Mesendoderm (in vitro differentiated cells): ENCODE measurements at places on chromosomes 3 and 15.
A peak's percentile ranks its signal among the peaks of the same experiment; 100 is the strongest.

DNA sequence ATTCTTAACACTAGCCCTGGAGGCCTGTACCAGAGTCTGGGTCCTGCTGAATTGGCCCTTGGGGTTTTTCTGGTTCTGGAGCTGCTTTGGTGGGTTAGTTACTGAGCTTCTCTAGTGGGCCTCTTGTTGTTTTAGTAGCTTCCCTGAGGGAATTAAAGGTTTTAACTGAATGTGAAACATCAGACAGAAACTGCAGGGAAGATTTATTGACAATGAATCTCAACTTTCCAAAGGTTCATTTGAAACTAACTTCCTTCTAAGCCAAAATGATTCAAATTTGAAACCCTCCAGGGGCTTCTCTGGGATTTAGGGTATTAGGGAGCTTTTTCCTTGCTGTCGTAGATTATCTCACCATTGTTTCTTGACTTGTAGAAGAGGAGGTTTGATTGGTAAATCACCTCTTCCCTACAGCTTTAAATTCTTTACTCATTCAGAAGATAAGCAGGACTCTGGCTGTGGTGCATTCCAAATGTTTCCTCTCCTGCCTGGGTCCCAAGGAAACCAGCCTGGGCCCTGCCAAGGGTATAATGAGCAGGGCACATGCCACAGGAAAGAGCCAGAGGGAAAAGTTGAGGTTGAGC lies 71.0 kb downstream of the TP63 start:
- DNase-seq, result peak; percentile 81

DNA sequence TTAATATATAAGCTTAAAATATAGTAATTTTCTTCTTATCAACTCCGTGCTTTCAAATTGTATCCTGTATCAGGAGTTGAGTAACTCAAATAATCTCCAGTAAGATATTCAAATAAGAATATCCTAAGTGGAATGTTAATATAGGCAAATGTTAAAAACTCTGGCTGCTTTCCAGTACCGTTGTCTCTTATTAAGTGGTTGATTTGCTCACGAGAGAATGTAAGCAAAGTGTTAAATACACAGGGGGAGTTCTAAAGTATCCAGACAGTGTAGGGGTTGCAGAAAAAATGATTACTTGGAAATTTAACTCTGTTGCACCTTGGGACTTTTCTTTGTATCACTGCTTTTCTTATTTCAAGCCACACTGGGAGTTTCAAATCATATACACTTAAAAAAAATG lies 478.9 kb upstream of the TBL1XR1 start:
- no peak for DNase-seq

- DNase-seq, result no peak
These were observed 99.0 kb downstream of the ST8SIA2 start for GRCh38 chr15:92492551-92493115.

GRCh38 chr3:108669208-108669607 lies 79.7 kb downstream of the DZIP3 start:
- no peak for DNase-seq

- no peak for DNase-seq
These were observed 411.5 kb downstream of the GABRG3 start for GRCh38 chr15:27382361-27383025.

DNA sequence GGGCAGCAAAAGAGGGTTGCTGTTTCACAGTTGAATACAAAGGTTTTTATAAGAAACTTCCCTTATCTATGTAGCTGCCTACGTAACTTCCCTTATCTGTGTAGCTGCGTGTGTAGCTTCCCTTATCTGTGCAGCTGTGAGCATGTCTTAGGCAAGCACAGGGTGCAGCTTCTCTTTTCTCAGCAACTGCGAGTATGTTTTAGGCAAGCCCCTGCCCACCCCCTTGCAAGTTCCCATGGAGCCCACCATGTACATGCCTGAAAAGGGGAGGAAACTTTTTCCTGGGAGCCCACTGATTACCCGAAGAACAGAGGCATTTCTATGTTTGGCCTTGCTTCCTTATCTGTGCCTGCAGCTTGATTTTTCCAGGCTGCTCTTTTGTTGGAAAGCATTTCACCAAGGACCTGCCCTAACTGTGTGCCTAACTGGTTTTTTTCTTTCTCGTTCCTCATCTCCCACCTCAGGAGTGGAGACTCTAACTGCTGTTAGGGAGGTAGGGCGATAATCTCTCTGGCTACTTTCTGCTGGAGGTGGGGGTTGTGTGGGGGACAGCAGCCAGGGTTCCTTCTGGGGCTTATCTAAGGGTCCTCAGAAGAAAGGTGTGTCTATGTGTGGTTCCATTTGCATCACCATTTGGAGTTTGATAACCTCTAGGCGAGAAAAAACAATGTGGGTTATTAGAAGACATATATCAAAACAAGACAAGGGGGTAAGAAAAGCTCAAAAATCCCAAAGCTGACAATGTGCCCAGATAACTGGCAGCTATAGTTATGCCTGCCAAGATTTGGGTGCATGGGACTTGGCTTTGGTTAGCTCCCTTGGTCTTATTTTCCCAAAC lies 26.0 kb downstream of the SORD start:
- DNase-seq, result peak; percentile 75

DNA sequence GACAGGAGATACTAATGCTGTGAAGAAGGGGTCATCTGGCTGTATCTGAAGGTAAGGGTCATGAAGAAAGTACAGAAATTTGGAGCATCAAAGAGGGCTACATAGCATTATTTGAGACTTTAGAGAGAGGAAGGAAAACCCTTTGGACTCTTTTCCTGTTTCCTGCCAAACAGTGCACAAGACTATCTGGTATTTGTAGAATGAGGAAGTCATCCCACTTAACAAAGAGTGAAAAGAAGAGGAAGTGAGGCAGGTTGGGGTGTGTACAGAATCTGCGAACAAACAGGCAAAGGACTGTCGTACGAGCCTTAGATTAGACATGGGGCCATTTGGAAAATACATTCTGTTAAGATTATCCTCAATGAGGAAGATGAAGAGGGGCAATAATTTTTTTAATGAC lies 546.8 kb upstream of the EPHA6 start:
- no peak for DNase-seq

- peak; percentile 99 for DNase-seq
These were observed at the start of gene SLC26A6 for GRCh38 chr3:48635222-48636021. TSS of gene SLC26A6 (minus strand) at chr3:48635461. CDS start at chr3:48635393, 68 bp downstream.

DNA sequence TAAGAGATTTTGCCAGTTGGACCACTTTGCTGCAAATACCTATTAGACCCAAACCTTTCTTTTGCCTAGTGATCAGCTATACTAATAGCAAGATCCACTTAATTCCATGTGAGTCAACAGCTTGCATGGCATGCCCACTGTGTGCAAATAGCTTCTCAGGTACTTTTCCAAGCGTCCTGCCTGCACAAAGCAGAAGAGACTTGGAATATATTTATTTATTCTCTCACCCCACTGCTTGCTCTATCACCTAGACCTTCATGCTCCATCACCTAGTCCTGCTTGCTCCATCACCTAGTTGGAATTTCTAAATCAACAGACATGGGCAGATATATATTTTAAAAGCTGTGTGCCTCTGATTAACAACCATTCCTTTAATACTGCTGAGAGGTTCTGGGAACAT lies 47.6 kb downstream of the MBNL1 start:
- no peak for DNase-seq

- DNase-seq, result no peak
These were observed 13.3 kb downstream of the CORO2B start for GRCh38 chr15:68592054-68592453.

- no peak for DNase-seq
These were observed 18.4 kb upstream of the OPA1 start for GRCh38 chr3:193574488-193575070.

- peak; percentile 55 for DNase-seq
These were observed 820 bp upstream of the HMCES start for GRCh38 chr3:129277829-129278271.

DNA sequence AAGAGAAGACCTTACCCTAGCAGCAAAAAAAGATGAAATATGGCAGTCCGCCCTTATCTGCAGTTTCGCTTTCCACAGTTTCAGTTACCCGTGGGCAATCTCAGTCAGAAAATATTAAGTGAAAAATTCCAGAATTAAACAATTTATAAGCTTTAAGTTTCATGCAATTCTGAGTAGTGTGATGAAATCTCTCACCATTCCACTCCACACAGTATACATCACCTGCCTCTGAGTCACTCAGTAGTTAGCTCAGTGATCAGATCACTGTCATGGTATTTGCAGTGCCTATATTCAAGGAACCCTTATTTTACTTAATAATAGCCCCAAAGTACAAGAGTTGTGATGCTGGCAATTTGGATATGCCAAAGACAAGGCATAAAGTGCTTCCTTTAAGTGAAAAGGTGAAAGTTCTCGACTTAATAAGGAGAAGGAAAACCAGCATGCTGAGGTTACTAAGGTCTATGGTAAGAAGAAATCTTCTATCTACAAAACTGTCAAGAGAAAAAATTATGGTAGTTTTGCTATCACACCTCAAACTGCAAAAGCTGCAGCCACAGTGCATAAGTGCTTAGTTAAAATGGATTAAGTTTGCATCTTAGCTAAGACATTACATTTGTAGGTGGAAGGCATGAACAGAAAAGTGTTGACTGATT lies 48.1 kb downstream of the HSPBAP1 start:
- DNase-seq, result no peak

DNA sequence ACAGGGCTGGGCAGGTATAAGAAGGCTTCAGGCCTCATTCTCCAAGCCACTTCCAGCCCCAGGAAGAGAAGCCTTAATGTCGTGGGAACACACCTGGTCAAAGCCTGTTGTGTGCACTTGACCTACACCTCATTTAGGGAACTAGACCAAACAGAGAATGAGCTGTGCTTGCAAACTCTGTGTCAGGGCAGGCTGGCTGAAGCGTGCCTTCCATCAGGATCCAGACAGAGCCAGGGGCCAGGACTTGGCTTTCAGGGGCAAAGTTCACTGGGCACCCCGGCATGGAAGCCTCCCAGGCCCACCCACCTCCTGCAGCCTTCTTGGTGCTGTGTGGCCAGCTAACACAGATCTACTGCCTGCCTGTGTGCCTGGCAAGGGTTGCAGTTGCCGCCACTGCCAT lies 11.5 kb downstream of the RBPMS2 start:
- no peak for DNase-seq

- DNase-seq, result no peak
These were observed 118.8 kb upstream of the UBE2E2 start for GRCh38 chr3:23084367-23084766.

DNA sequence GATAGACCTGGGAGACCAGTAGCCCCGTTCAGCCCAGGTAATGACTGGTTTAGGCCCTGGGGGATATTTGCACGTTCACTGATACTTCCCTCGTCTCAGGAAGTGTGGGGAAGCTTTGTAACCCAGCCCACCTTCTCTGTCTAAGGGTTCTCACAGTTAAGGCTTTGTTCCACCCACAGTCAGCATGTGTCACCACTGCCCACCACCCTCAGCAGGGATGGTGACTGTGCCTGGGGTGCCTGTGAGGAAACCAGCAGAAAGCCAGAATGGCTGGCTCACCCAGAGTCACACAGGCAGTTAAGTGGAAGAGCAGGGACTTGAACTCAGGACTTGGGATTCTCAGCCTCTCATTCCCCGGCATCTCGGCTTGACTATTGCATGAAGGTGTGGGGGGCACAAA lies 5.2 kb downstream of the KBTBD13 start:
- no peak for DNase-seq
